T follicular helper cell (primary cell): ENCODE measurements at places on chromosomes 12 and 14.

GRCh38 chr12:65282840-65283239 is 4.4 kb downstream of the MSRB3 start:
- no peak for DNase-seq

GRCh38 chr12:76747245-76747644 is 16.7 kb upstream of the ZDHHC17 start:
- DNase-seq: no peak

- DNase-seq: no peak
These were observed 10.3 kb downstream of the PLXNC1 start for GRCh38 chr12:94158666-94159065.

DNA sequence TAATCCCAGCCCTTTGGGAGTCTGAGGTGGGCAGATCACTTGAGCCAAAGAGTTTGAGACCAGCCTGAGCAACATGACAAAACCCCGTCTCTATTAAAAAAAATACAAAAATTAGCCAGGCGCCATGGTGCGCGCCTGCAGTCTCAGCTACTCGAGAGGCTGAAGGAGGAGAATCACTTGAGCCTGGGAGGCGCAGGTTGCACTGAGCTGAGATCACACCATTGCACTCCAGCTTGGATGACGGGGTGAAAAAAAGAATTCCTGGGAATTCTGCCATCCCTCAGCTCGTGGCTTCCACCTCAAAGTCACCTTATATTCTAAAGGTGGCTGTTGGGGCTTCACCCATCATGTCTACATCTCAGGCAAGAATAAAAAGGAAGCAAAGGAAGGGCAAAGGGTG is 12.9 kb downstream of the BCL2L14 start:
- DNase-seq: no peak
